Esophagus muscularis mucosa (tissue), 4 donors: ENCODE measurements at places on chromosomes 12 and 14. TPM values are rescaled to one million over a fixed set of nuclear protein-coding genes. Genes with fewer than 3 reads are reported as not detected.
A peak's percentile ranks its signal among the peaks of the same experiment; 100 is the strongest.

DNA sequence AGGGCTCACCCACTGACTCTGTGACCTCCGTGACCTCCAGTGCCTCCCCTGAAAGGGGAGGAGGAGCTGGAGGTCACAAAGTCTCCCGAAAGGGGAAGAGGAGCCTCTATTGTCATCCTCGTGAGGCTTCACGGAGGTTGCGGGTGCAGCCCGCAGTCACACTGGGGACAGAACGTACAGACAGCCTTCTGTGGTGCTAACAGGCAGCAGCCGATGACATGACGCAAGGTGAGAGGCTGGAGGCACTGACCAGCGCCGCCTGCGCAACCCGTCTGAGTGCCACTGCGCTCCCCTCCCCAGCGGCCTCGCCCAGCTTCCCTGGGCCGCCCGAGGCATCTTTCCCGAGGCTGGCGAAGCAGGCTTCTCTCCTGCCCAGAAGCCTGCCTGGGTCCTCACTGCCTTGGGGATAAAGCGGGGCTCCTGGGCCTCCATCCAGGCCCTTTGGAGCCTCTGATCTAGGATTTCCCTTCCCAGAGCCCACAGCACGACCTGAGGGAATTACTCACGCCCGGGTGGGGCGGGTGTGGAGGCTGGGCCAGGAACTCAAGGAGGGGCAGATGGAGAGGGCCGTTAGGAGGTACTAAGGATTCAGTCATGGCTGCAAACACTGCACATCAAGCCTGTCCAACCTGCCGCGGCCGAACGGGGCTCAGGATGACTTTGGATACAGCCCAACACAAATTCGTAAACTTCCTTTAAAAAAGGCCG lies 12.3 kb upstream of the LBHD2 start:
- no peak for DNase-seq

GRCh38 chr14:103255555-103255954 lies 78.5 kb upstream of the EIF5 start:
- no peak for DNase-seq

DNA sequence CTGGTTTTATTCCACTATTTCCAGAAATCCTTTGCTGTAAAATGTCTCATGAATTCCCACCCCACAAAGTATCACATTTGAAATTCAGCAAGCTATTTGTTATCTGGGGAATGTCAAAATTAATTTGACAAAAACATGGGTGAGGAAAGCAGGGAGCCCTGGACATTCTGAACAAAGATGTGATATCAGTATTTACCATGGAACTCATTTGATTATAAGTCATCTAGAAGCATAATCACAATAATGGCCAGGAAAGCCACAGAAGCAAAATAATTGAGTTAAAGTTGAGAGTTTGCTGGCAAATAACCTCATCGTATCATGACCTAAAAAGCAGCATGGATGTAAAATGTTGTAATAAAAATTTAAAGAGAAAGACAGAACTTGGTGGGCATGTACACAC lies 96.1 kb downstream of the ANO6 start:
- no peak for DNase-seq

- no peak for DNase-seq
These were observed 36.2 kb upstream of the MEG3 start for GRCh38 chr14:100789460-100790417.

DNA sequence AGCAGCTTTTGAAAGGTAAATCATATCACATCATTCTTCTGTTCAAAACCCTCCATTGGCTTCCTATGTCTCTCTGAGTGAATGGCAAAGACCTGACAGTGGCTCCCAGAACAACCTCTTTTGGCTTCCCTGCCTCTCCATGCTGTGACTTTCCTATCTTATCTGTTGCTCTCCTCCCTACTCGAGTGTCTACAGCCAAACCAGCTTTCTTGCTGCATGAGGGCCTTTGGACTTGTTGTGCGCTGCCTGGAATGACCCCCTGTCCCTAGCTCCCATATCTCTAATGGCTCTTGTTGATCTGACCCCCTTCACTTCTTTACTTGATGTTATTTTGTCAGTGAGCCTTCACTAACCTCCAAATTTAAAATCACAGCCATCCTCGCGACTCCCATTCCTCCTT lies 2.5 kb downstream of the SYNE2 start:
- no peak for DNase-seq

- DNase-seq: no peak
These were observed 1.4 kb downstream of the THTPA start for GRCh38 chr14:23557521-23557920.

- DNase-seq: peak; percentile 95
These were observed 5.1 kb downstream of the CISTR start for GRCh38 chr12:53746592-53747092.

DNA sequence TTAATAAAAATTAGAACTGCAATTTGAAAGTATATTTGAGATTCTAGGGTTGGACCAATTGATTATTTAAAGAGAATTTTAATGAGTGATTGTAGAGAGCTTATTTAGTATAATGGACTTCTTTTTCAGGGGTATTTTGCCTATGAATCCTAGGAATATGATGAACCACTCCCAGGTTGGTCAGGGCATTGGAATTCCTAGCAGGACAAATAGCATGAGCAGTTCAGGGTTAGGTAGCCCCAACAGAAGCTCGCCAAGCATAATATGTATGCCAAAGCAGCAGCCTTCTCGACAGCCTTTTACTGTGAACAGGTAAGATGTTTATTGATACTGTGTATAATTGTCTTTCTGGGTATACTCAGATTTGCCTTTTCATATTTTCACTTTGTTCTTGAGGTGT lies 35.9 kb upstream of the KCNMB4 start:
- DNase-seq: no peak

DNA sequence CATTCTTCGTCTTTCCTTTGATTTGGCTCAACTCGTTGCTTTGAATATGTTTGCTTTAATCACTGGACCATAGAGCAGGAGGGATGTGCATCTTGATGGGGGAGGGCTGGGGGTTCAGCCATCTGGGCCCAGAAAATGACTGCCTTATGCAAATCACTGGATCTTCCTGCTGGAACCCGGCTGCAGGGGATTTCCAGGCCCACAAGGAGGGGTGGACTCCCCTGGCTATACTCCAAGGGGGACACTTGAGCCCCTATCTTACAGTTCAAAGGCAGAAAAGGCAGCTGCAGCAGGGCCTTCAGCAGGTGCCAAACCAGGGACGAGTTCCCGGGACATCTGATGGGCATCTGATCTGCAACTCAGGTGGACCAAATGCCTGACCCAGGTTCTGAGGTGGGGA lies 122.5 kb downstream of the DICER1 start:
- peak; percentile 66 for DNase-seq

GRCh38 chr12:58645946-58646345 lies 274.4 kb downstream of the LRIG3 start:
- DNase-seq: no peak

- no peak for DNase-seq
These were observed 96.7 kb upstream of the PPP4R3A start for GRCh38 chr14:91606851-91607250.

- no peak for DNase-seq
These were observed 136.0 kb upstream of the NOS1 start for GRCh38 chr12:117497407-117497806.

GRCh38 chr12:104886418-104887401 lies 71.4 kb downstream of the SLC41A2 start:
- DNase-seq: no peak

DNA sequence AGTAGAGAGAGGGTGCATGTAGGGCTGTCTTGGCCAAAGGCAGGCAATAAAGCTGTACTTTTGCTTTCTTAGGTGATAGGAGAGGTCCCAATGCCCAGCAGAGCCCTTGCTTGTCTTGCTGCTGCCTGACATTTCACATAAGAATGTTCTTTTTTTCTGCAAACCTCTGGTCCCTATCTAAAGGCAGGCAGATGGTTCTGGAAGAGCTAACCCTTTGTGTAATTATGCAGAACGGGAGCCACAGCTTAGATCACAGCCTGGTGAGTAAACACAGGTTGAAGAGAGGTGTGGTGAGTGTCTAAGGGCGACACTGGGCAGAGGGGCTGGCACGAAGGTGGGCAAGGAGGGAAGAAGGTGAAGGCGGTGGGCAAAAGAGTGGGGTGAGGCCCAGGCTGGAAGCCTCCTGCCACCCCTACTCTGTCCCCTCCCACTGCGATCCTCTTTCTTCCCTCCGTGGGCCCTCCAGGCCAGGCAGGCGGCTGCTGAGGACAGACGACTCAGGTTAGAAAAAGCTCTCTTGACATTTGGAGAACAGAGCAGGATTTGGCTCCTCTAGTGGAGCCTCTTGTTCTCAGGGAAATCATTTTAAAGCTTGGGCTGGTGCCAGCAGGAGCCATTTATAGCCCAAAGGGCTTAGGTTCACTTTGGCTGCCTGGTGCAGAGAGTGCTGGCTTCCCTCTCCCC lies 42.8 kb downstream of the PRMT8 start:
- peak; percentile 87 for DNase-seq

DNA sequence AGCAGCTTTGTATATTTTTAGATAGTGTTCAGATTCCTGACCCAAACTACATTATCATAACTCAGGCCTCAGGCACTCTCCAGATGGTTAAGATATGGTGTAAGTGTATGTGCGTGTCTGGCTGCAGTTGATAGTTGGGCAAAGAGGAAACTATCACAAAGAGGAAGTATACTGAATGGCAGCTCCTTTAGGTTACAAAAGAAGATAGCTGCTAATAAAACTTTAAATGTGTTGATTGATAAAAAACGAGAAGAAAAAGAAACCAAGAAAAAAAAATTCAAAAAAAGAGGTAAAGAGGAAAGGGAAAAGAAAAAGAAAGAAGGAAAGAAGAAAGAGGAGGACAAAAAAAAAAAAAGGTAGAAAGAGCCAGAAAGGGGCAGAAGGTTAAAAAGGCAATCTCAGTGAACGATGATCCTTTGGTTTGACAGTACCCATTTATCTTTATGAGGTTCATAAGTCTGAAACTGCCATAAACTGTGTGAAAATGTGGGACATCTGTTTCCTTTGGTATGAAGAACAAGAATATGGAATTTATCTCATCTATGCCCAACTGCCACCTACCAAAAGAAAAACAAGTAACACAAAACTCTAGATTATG lies 42.2 kb downstream of the TAOK3 start:
- DNase-seq: no peak

GRCh38 chr14:70893062-70893845 lies 14.0 kb upstream of the PCNX1 start:
- DNase-seq: no peak

DNA sequence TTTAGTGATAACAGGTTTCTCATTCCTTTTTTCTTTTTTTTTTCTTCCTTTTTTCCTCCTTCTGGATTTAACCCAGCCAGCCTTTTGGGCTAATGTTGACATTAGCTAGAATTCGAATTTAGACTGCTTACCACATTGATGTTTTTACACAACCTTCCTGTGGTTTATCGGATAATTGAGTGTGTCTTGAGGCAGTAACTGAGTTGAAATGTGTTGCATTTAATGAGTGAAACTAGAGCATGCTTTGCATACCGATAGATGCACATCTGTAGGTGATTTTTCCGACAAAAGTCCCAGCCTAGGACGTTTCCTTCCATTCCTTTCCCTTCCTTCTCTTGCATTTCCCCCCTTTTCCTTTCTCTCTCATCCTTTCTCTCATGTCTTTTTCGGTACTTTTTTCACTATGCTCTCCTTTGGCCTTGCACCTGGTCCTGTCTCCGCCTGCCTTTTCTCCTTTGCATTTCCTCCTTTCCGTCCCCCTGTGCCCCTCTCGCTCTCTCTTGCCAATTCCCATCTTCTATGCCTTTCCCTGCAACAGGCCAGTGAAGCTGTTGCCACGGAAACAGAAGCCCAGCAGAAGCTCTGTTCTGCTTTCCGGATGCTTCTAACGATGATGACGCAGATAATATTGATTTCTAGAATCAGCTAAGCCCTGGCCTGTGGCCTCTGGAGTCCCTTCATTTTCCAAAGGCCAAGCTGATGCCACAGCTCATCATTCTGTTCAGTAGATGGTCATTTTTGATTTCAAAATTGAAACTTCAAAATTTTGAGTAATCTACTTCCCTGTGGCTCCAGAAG lies 76.1 kb downstream of the SLC25A47 start:
- no peak for DNase-seq

GRCh38 chr12:113245695-113246477 lies 24.6 kb downstream of the TPCN1 start:
- no peak for DNase-seq

DNA sequence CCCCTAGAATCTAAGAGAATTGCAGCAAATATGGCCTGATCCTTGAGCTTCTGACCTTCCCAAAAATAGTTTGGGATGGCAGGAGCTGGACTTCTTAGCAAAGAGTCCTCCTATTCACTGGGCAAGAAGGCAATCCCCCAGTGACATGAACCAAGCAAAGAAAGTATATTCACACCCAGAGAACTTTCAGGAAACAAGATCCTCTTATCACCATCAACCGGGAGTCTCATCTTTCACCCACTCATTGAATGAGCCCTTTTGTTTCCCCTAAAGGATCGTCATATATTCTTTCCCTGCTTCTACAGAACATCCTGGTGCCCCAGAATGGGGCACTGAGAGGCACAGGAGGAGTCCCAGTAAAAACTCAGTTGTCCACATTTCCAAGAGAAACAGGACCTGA lies 19.7 kb downstream of the SPTB start:
- no peak for DNase-seq

DNA sequence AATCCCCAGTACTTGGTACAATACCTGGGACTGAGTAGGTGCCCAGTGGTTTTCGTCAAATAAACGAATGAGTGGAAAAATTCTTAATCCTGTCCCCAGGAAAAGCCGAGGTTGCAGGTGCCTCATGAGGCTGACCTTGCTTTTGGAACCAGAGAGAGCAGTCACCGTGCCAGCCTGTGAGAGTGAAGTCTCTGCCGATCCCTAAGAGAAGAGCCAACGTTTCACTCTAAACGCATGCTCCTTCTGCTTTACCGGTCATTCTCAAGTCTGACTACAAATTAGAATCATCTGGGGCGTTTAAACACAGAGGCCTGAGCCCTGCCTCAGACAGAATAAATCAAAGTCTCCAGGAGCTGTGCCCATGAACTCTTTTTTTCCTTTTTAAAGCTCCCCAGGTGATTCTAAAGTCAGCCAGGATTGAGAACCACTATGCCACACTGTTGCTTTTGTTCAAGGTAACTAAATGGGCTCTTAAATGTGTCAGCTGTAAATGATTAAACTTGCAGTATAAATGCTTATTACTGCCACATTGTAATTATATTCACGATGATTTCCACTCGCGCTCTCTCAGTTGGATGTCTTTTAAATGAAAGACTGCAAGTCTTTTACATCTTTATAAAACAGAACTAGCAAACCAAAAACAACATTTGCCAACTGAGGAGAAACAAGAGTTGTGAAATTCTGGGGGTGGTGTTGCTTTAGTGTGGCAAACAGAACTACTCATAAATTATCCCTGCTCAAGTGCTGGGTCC lies 26.9 kb downstream of the TCP11L2 start:
- DNase-seq: no peak

DNA sequence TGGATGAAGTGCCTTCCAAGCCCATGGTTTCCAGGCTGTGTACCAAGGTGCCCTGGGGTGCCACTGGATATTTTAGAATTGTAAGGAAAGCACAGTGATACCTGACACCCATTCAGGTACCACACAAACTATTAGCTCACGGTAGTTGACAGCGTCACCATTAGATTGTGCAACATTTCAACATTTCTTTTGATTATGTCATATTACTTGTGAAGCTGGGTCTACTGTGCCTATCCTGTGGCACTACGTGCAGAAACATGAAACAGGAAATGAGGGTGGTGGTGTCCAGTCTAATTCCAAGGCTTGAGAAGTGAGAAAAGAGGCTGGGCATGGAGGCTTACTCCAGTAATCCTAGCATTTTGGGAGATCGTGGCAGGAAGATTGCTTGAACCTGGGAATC lies 75.5 kb upstream of the CPM start:
- no peak for DNase-seq

Gene TMTC1
- 102 TPM for total RNA-seq

Gene GSC
- total RNA-seq: not detected

Gene MMP19
- 5.5 TPM for total RNA-seq

Gene SPIC
- not detected for total RNA-seq

Gene CBLN3
- total RNA-seq: 1.9 TPM

Gene RNASE4
- total RNA-seq: 82.0 TPM
